ENCODE measurements at places on chromosomes 4 and X.

- DNase-seq: no peak
Observed at GRCh38 chr4:20043991-20044390, 207.7 kb upstream of the SLIT2 start.

DNA sequence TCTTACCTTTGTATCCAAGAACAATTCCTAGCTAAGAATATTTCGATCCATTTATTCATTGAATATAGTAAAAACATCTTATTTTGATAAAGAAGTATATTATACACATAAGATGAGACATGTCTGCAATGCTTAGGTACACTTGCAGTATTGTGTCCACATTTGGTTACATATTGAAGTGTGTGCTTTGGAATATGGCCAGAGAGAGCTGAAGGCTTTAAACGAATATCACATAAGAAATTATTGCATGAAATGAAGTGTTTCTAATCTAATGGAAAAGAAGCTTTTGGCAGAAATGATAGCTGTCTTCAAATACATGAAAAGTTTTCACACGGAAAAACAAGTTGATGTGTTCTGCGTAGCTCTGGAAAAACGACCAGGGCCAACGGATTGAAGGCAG lies 516.1 kb upstream of the ZFP42 start:
- DNase-seq: no peak

- DNase-seq: no peak
Observed at GRCh38 chr4:154590329-154591006, at the start of gene FGA. FGA (minus strand) TSS chr4:154590742; CDS start chr4:154590687, 55 bp downstream.

DNA sequence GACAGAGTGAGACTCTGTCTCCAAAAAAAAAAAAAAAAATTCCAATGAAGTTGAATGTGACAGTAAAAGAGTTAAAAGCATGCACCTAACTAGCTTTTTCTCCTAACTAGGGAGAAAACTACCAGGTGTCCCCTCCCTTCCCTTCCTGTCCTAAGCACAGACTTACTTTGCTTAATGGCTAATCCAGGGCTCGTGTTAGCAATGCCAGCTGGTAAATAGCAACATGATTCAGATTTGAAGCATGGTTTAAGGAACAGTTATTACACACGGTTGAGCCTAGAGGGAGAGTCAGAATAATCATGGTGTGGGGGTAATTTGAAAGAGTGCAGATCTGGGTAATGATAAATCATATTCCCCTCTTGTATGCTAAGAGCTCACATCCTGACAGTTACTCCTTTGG lies 338.3 kb downstream of the STIM2 start:
- no peak for DNase-seq

Measured in Jurkat, Clone E6-1 (cell line).